GF-D8 (cell line): ENCODE measurements at places on chromosomes 1 and 21.

- no peak for DNase-seq
Observed at GRCh38 chr1:184296466-184297243, 90.2 kb upstream of the C1orf21 start.

DNA sequence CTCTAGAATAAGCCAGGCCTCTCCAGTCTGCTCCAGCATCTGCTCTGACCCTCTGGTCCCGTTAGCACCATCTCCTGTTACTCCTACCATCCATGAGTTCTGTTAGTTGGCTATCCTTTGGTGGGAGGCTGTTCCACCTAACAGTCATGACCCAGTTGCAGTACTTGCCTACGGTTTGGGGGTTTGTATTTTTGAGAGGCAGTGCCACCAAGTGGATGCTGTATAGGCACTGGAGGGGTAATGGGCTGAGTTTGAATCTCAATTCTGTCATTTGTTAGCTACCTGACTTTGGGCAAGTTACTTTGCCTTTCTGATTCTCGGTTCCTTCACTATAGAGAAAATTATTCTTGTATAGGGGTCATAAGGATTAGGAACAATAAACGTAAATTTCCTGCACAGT, 12.1 kb upstream of the C8B start:
- no peak for DNase-seq

GRCh38 chr1:195763146-195763906, 844.9 kb downstream of the KCNT2 start:
- DNase-seq = no peak

GRCh38 chr21:39555911-39556590, 56.7 kb upstream of the B3GALT5 start:
- DNase-seq = no peak

DNA sequence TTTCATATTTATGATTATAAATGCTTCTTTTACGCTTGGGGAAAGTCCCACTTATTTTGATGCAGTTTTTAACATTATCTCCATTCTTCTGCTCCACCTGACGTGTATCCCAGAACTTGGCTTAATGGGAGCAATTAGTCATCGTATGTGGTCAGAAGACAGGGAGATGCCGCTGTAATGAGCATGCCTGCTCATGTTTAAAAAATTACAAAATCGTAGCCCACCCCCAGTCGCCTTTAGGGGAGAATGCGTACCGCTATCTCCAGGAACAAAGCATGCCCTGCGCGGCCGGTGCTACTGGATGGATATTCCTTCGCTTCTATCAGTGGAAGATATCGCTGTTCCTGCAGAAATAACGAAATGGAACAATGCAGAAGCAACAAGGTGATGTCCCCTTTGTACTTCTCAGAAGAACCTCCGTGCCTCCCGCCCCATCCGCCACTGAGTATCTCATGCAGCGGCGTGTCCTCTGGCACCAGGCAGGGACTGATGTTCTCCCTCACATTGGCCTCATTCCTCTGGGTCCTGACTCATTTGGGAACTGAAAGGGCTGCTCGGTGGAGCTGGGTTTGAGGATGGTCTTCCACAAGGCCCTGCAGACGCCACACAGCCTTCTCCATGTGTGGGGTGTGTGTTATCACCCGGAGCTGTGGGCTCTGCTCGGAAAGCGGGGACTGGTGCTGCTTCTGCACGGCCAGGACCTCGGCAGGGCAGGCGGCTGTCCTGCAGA, 116.3 kb upstream of the COL6A1 start:
- no peak for DNase-seq

- DNase-seq = no peak
Observed at GRCh38 chr21:43733529-43734071, 14.7 kb downstream of the PDXK start.

DNA sequence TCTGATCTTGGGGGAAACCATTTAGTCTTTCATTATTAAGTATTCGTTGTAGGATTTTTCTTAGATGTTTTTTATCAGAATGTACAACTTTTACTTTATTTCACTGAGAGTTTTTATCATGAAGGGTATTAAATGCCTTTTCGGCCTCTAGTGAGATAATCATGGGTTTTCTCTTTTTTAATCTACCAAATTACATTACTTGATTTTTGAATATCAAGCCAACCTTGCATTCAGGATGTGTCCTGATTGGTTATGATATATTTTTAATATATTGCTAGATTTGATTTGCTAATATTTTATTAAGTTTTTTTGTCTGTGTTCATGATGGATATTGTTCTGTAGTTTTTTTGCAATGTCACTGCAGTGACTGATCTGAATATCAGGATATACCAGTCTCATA, 9.4 kb downstream of the NUF2 start:
- no peak for DNase-seq

DNA sequence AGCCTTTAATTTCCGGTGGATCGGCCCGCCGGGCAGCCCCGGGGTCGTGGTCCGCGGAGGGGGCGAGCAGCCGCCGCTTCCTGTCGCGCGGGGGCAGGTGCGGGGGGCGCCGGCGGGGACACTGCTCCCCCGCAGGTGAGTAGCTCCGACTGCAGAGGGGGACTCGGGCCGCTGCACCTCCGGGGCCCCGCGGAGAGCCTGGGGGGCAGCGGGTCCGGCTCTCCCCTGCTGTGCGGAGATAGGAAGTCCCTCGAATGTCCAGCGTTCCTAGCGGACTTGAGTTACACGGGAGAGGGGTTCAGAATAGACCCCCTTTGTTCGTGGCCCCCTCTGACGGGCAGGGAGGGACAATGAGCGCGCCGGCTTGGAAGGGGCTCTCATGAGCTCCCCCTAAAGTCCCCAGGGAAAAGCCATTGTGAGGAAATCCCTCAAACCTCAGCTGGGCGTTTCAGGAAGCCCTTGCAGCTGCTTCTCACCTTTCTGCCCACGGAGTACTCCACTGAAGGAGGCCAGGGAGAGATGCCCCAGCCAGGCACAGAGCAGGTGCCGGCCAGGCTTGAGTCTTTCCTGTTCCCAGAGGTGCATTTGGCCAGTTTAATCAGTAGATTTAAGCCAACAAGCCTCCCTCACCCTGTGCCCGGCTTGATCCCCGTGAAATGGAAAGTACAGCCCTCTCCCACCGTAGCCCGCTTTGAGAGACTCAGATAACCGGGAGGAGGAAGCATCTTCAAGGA, 925 bp downstream of the PDE9A start:
- DNase-seq = peak; percentile 34

- DNase-seq = no peak
Observed at GRCh38 chr1:89939059-89939570, 55.8 kb upstream of the ZNF326 start.

- no peak for DNase-seq
Observed at GRCh38 chr1:150683914-150684313, 13.0 kb downstream of the GOLPH3L start.

DNA sequence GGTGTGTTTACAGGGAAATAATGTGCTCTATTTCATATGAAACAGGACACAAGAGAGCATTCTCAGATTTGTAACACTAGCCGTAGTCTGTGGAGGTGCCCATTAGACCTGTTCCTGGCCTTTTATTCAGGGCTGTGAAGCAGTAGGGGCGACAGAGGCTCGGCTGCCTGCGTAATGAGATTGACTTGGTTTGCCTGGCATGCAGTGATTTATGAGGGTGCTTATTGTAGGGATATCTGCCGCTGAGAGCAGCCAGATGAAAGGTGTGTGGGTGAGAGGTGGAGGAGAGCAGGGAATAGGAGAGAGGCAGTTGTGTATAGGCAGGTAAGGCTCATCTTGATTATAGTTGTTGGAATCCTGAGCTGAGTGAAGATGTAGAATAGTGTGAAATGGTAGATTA, 51.3 kb downstream of the DNAJC6 start:
- DNase-seq = no peak

DNA sequence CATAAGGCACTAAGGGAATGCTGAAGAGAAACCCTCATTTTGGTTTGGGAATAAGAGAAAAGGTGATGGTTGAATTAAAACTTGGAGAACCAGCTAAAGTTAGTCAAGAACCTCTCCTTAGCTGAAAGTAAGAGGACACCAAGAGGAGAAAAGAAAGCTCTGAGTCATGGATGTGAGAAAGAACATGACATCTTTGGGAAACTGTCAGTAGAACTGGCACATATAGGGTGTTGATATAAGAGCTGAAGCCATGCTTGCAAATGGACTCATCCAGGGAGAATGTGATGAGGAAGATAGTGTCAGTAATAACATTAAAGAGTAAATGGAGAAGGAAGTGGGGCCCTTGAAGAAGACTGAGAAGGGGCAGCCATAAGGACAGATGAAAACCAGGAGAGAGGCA, 54.3 kb downstream of the LRRC8C start:
- DNase-seq = no peak

DNA sequence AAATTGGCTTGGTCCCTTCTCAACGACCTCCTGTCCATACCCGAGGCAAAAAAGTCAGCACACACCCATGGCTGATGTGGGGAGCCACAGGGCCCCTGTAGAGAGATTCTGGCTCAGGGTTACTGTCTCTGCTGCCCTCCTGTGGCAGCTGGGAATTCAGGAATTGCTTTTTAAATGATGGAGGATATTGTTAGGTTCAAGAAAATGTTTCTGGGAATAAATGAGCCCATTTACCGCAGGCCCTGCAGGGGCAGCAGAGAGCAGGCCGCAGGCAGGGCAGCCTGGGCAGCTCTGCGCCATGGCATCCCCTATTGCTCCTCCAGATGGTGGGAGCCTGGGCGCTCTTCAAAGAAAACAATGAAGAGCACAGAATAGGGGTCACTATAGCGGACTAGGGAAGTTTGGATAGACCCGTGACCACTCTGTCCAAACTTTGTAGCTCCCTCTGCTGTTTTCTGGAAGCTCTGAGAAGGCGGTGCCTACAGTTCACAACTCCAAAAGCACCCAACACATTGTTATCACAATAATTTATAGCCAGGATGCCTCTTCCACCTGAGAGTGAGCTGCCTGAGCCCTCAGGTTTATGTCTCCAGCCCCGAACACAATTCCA, 201.1 kb downstream of the BACH1 start:
- no peak for DNase-seq

DNA sequence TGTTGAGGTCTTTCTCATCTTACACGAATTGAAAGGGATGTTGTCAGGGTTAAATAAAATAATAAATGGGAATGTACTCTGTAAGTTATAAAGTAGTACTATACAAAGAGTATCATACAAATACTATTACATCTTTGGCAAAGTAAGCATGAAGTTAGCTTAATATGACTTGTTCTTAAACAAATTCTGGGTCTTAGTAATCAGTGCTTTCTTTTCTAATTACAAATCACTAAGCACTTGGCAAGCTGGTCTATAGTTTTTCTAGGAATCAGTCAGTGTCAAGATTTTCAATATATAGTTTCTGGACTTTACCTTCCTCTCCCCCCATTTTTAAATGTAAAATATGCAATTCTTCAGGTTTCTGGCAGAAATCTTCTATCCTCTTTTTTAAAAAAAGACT, 6.9 kb downstream of the LYST start:
- no peak for DNase-seq

- DNase-seq = no peak
Observed at GRCh38 chr1:1332774-1333480, 1.8 kb downstream of the TAS1R3 start.

DNA sequence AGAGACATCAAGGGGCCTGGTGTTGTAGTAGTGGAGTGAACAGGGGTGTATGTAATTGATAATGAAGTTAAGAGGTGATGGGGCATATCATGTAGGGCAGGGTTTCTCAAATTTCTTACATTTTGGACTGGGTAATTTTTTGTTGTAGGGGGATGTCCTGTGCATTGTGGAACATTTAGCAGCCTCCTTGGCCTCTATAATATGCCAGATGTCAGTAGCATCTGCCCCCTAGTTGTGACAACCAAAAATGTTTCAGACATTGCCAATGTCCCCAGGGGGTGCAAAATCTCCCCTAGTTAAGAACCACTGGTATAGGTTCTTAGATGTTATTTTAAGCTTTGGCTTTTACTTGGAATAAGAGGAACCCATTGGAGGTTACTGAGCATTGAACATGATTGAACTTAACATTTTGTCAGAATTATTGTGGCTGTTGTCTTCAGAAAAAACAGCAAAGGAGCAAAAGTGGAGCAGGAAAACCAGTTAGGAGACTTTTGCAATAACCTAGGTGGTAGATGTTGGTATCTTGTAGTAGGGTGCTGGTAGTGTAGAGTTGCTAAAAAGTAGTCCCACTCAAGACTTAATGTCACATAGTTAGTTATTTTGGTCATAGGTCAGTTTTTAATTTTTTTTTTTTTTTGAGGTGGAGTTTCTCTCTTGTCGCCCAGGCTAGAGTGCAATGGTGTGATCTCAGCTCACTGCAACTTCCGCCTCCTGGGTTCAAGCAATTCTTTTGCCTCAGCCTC, 6.2 kb downstream of the ZNF326 start:
- DNase-seq = no peak

GRCh38 chr1:45974541-45975269, 157.7 kb downstream of the PIK3R3 start:
- no peak for DNase-seq

DNA sequence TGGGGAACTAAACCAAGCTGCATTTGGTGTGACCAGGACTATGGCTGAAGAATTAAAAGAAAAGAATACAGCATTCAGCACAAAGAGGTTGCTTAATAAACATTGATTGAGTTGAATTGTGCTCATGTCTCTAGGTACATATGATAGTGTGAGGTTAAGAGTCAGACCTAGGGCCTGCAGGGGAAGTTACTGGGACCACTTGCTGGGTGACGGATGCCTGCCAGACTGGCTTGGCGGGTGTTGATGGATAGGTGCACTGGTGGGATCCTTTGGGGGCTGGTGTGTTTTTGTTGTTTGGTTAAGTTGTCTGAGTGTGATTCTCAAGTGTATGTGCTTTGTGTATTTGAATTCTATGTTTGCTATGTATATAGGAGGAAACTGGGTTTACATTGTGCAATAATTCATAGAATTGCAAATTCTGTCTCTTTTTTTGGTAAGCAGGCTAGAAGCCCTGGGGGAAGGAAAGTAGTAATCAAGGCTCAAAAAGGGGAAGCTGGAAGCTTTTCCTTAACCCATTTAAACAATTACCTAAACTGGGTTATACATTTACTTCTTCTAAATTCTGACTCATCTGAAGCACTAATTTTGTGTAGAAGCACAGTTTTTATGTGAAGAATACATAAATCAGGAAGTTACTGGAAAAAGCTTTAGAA, 1.8 kb downstream of the CD101 start:
- DNase-seq = peak; percentile 53
